ENCODE measurements at places on chromosomes 7 and 10.

DNA sequence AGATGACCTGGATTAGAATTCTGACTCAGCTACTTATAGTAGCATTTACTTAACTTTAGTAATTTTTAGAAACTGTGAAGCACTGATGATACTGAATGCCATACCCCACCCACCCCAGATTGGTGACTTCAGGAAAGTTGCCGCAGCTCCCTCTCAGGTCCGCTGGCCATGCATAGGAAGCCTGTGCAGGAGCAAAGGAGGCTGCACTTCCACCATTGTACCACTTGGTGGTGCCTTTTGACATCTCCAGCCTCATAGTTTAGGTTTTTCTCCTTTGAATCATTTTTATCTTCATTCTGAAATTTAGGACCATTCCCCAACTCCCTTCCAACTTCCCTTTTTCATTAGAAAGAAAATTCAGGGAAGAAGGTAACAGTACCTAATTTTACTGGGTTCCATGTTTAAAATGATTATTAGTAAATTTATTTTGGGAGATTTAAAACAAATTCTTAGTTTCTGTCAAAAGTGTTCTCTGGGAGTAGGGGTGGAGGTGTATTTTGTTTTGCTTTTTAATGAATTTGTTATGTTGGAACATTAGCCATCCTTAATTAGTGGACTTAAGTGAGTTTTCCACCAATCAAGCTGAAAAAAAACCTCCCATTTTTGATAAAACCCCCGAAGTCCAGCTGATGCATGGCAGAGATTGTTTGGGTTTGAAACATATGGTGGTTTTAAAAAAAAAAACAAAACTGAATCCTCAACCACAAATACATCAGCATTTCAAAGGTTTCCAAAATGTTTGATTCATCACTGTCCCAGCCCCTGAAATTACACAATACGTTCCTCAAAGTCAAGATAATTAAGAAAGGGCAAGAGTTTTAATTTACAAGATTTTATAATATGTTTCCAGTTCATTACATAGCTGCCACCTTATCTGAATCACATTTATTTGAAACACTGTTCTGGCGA lies 109.6 kb downstream of the WNT2 start:
- DNase-seq, result peak; percentile 28

GRCh38 chr10:107450056-107450455 lies 285.6 kb upstream of the SORCS1 start:
- DNase-seq, result no peak

DNA sequence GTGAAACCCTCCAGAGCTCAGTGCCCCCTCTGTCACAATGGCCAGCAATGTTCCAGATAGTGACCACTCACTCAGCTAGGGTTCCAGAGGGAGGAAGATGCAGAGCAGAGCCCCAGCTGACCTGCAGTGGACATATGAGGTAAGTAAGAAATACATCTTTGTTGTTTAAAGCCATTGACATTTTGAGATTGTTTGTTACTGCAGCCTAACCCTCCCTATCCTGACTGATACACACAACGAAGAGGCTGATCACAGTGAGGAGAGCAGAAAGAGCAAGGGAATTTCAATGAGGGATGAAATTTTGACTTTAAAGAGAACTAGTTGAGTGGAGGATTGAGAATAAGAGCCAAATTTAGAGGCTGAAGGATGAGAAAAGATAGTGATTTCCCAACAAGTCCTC lies 51.3 kb upstream of the LRGUK start:
- DNase-seq, result no peak

DNA sequence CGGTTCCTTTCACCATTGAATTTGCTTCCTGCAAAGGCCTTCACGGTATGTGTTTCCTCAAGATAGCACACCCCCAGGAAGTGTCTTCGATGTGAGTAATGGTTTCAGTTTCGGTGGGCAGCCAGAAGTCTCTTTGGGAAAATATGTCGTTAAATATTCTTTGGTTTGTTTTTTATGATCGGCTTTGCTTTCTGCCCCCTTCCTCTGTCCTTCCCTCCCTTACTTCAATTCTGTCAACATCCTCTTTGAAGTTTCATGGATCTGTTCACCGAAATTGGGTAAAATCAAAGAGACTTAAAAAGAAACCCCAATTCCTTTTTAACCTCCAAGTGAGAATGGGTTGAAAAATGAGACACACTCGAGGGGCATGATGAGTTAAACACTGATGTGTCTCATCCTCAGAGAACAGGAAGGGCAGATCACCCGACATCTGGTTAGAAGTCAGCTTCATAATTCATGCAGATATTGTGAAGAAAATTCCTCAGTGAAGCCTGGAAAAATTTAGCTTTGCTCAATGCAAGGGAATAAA lies 170.8 kb upstream of the HABP2 start:
- no peak for DNase-seq

- DNase-seq, result no peak
These were observed 39.1 kb downstream of the VOPP1 start for GRCh38 chr7:55533050-55533728.

- no peak for DNase-seq
These were observed 136.1 kb downstream of the CREB5 start for GRCh38 chr7:28548416-28548815.

GRCh38 chr7:101466871-101467270 lies 104.2 kb downstream of the COL26A1 start:
- DNase-seq, result no peak

Data from NCI-H1930 (cell line).